Fibroblast of skin of right biceps (primary cell): ENCODE measurements at places on chromosomes 16 and 17.

- DNase-seq, result no peak
Measured at GRCh38 chr16:49832177-49832576, 23.7 kb downstream of the ZNF423 start.

- no peak for DNase-seq
Measured at GRCh38 chr16:25040543-25040942, 25.4 kb upstream of the ARHGAP17 start.

DNA sequence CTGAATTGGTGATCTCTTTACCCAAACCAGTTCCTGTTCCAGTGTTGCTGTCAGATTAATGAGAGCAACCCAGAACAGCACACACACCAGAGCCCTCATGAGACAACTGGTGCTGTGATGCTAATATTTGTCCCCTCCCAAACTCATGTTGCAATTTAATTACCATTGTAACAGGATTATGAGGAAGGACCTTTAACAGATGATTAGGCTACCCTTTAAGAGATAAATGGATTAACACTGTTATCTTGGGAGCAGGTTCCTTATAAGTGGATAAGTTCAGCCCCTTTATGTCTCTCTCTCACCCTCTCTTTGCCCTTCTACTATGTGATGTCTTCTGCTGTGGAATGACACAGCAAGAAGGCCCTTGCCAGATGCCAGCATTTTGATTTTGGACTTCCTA, 1.1 kb upstream of the CCDC182 start:
- no peak for DNase-seq

DNA sequence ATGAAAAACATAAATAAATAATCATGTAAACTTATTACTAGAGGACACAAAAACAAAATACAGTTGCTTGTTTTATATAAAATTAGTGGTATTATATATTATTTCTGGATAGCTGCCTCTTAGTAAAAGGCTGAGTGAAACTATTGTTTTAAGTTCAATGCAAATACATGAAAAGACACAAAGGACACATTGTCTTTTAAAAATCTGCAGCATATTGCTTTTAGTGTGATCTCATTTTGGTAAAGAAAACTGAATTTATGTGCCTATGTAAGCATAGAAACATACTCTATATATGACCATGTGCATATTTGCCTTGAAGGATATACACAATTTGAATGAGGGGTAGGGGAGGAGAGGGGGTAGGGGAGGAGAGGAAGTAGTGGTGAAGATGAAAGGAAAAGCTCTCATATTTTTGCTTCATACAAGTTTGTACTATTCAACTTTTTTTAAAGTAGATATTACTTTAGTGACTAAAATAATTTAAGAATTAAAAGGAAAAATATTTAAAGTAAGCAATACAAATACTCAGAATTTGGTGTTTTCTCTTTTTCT, 5.8 kb downstream of the ABCA10 start:
- no peak for DNase-seq

DNA sequence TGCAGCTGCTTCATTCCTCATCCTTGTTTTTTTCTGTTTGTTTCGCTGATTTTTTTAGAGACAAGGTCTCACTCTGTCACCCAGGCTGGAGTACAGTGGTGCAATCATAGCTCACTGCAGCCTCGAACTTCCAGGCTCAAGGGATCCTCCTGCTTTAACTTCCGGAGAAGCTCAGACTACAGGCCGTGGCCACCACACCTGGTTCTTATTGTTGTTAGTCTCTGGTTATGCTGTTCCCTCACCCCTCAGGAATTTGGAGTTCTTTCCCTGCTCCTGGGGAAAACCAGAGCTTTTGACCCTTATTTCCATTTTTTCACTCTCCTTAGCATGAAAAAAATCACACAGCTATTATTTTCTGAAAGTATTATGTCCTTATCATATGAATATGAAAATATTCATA, 1.8 kb downstream of the ODF4 start:
- peak; percentile 26 for DNase-seq

GRCh38 chr17:38454532-38454931, 26.3 kb downstream of the ARHGAP23 start:
- DNase-seq, result peak; percentile 77

GRCh38 chr17:12256380-12256995, 235.8 kb downstream of the MAP2K4 start:
- peak; percentile 65 for DNase-seq

GRCh38 chr17:47982645-47983390, 11.9 kb downstream of the CDK5RAP3 start:
- no peak for DNase-seq

- DNase-seq, result no peak
Measured at GRCh38 chr17:43917016-43917347, 9.6 kb upstream of the MPP2 start.

DNA sequence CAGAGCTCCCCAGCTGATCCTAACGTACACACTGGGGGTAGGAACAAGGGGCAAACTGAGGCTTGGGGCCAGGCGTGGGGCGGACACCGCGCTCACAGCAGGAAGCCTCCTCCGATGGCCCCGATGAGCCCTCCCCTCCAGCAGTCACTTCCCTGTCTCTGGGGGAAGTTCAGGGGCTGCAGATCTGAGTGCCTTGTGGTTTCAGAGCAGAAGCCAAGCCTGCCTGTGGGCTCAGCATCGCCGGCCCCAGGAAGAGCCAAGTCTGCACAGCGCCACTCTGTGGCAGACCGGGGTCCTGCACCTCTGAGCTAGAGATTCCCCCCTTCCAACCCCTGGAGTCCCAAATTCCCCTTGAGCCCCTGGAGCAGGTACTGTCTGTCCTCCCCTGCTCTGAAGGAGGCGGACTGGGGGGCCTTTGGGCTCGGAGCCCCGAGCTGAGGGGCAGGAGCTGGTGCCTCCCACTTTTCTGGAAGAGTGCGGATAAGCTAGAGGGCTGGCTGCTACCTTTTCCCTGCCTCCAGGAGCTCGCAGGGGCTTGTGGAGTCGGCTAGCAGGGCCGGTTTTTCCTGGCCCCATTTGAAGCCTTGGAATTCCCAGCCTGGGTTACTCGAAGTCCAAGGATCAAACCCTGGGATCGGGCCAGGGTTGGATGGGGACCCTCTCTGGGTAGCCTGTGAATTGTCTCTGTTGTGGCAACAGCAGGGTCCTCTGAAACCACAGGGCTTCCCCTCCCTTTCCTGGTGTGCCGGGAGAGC, 2.9 kb downstream of the GSE1 start:
- peak; percentile 94 for DNase-seq

DNA sequence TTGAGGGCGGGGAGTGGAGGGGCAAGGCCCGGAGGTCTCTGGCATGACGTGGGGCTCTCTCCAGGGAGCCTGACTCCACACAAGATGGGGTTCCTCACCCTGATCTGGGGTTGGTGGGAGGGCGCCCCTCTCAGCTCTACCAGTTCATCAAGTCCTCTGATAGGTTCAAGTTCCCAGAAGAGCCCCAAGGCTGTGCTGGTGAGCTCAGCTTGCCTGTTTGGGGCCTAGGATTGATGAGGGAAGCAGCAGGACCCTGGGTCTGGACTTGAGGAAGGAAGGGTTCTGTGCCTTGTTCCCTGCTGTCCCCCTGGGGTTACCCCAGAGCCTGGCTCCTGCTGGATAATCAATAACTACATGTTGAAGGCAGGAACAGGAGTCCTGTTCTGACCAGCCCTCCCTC, 3.5 kb downstream of the MGAT5B start:
- no peak for DNase-seq

DNA sequence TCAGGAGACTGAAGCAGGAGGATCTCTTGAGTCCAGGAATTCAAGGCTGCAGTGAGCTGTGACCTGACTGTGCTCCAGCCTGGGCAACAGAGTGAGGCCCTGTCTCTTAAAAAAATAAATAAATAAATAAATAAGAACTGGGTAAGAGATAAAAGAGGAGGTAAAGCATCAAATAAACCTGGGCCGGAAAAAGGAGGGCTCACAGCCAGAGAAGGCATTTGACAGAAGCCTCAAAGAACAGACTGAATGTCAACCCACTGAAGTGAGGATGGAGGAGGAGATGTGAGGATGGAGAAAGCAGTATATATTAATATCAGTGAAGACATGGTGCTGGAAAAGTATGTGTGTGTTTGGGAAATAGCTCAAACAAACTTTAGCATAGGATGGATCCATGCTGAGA, 6.1 kb downstream of the NOG start:
- DNase-seq, result no peak

DNA sequence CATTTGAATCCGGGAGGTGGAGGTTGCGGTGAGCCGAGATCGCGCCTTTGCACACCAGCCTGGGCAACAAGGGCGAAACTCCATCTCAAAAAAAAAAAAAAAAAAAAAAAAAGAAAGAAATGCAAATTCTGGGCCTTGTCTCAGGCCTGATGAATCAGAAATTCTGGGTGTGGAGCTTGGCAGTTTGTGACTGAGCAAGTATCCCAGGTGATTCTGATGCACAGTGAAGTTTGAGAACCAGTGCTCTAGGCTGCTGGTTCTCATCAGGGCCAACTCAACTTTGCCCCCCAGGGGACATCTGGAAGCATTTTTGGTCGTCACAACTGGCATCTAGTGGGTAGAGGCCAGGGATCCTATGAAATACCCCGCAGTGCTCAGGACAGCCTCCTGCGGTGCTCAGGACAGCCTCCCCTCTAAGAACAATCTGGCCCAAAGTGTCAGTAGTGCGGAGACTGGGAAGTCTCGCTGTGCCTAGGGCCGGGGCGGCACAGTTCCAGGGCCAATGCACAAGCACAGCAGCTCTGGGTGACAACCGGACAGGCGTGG, 55.9 kb downstream of the SDK2 start:
- no peak for DNase-seq

DNA sequence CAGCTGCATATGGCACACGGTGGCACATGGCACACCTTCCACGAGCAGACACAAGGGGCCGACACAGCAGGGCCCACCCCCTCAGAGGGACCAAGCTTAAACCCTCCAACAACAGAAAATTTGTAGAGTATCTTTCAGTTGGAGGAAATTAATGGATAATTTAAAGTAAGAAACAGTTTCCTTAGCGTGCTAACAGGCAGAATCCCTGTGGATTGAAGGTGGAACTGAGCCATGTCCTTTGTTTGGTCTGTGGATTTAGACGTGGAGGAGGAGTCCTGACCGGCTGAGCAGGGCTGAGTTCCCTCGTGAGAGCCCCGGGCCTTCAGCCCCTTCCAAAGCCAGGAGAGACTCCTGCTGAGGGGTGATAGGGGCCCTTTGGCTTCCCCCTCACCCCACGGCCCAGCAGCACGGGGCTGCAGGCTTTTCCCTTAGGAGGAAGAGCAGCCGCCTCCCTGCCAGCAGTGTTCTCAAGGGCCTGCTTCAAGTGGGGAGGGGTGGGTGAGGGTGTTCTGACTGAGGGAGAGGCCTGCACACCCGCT, 1.4 kb upstream of the CYB561 start:
- no peak for DNase-seq
